ENCODE measurements at places on chromosomes 2 and 18.
A peak's percentile ranks its signal among the peaks of the same experiment; 100 is the strongest.

- H3K4me1 ChIP-seq: peaks cover 13% of the 10 kb centered on the region
- H3K36me3 ChIP-seq: no peaks in the 10 kb centered on the region
- H3K27ac ChIP-seq: no peak overlapping the region
- no peak overlapping the region for H3K4me3 ChIP-seq
Measured at GRCh38 chr2:20141806-20142205, 83.1 kb downstream of the SDC1 start.

- H3K27ac ChIP-seq: no peak overlapping the region
- H3K27me3 ChIP-seq: peaks cover 12% of the 10 kb centered on the region
- no peak overlapping the region for H3K4me3 ChIP-seq
- peaks cover 15% of the 10 kb centered on the region for H3K36me3 ChIP-seq
- peak; percentile 58 for DNase-seq
Measured at GRCh38 chr2:24021122-24021998, 11.5 kb downstream of the MFSD2B start.

DNA sequence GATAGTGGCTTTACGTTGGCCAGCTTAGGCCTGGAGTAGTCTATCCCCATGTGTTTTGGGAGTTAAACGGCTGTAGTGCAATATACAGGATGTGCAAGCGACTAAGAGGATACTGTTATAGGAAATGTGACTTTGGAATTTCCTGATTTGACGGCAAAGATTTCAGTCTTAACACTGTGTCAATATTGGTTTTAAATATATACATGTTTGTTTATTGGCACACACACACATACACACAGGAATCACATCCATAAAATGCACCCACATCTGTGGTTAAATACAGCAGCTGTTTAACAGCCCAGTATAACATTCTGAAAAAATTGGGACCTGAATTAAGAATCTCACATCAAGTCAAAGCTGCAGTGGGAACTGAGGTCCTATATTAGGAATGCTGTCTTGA, 347.1 kb downstream of the TXNL1 start:
- DNase-seq: no peak
- peaks cover 24% of the 10 kb centered on the region for H3K4me1 ChIP-seq
- H3K36me3 ChIP-seq: no peaks in the 10 kb centered on the region
- H3K27me3 ChIP-seq: no peaks in the 10 kb centered on the region

DNA sequence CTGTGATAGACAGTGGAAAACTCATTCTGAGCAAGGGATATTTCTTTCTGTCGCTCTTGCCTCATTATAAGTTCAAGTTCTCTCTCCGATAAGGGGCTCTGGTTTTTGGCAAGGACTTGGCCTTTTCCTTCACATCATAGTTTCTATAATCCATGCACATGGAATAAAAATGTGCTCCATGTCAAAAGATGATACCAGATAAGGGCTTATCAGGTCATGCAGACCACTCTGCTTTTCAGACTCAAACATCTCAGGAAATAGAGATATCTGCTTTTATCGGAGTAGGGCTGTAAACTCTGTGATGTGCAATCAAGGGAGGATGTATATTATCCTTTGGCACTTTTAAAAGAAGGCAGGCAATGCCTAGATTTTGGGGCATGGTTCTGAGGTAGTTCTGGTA, 45.0 kb upstream of the DARS1 start:
- H3K4me3 ChIP-seq: no peak overlapping the region
- H3K27me3 ChIP-seq: peaks cover 8% of the 10 kb centered on the region
- H3K36me3 ChIP-seq: no peaks in the 10 kb centered on the region
- peaks cover 50% of the 10 kb centered on the region for H3K4me1 ChIP-seq

DNA sequence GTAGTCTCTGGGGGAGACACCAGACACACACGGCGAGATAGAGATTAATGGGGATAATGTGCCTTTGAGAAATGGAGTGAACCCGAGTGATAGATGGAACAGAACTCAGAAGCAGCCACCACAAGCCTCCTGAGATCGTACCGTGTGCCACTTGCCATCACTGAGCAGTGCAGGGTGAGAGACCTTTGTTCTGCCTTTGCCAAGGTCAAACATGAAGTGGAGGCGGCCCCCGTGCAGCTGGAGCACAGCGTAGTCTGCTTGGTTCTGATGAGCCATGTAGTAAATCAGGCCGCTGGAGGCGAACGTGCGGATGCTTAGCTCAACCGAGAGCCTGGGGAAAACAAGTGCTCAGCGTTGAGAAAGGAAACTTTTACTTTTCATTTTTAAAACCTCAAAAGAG, 167.0 kb downstream of the LAMA1 start:
- no peak overlapping the region for H3K27ac ChIP-seq
- peaks cover 13% of the 10 kb centered on the region for H3K27me3 ChIP-seq
- peaks cover 8% of the 10 kb centered on the region for H3K36me3 ChIP-seq

DNA sequence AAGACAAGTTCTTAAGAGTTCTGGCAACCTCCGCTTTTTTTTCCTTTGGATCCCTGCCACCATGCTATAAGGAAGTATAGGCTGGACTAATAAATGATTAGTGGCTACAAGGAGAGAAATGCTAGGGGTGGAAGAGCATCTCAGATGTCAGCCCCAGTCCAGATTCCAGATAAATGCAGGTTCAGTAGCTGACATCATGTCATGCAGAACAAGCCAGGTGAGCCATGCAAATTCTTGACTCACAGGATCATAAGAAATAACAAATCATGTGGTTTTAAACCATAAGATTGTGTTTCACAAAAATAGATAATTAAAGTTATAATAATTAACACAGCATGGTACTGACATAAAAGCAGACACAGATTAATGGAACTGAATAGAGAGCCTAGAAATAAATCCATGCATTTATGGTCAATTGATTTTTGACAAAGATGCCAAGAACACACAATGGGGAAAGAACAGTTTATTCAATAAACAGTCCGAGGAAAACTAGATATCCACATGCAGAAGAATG, 152.9 kb upstream of the SESTD1 start:
- H3K27ac ChIP-seq: no peak overlapping the region
- H3K4me3 ChIP-seq: no peak overlapping the region
- DNase-seq: no peak
- peaks cover 2% of the 10 kb centered on the region for H3K27me3 ChIP-seq
- H3K4me1 ChIP-seq: no peaks in the 10 kb centered on the region
- no peaks in the 10 kb centered on the region for H3K36me3 ChIP-seq

DNA sequence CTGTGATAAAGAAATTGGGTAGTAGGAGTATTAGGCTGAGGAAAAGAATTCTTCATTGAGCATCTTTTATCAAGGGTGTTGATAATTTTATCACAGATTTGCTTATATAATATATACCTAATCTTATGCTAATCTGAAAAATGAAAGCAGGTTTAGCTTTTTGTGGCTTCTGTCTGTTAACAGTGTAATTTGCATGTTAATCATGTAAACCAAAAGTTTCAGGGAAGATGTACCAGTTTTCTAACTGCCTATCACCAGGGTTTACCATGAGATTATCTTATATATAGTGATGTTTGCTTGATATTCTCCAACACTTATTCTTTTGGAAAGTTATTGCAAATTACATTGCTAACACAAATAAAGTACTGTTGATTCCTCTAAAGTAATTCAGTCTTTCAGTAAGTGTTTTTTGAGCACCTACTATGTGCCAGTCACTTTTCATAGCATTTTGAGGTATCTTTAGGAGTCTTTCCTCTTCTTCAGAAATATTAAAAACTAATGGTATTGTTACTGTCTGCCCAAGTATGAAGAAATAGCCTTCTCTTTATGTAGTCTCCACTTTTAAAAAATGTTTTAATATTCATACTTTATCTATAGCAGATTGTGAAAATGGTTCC, 41.6 kb downstream of the GCC2 start:
- no peak overlapping the region for H3K4me3 ChIP-seq
- no peak for DNase-seq
- no peaks in the 10 kb centered on the region for H3K4me1 ChIP-seq
- H3K36me3 ChIP-seq: peaks cover 16% of the 10 kb centered on the region
- no peak overlapping the region for H3K27ac ChIP-seq

DNA sequence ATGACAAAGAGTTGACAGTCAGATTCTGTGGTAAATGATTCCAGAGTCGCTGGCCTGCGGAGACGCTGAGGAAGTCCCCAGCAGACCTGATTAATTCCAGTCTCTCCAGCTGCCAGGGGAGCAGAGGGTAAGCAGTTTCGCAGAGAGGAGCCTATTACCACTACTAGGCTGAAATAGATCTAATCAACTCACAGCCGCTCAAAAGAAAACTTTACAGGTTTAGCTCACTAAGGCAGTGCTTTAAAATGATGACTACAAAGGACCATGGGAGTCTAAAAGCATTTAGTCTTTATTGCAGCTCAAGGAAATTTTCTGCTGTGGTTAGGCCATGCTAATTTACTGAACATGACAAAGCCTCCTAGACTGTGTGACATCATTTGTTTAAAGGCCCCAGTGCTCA, 445.6 kb upstream of the POU3F3 start:
- H3K4me1 ChIP-seq: peaks cover 7% of the 10 kb centered on the region
- no peaks in the 10 kb centered on the region for H3K27me3 ChIP-seq
- no peaks in the 10 kb centered on the region for H3K36me3 ChIP-seq
- no peak overlapping the region for H3K4me3 ChIP-seq
- H3K27ac ChIP-seq: no peak overlapping the region

- peaks cover 32% of the 10 kb centered on the region for H3K4me1 ChIP-seq
- no peak for DNase-seq
- H3K27me3 ChIP-seq: peaks cover 3% of the 10 kb centered on the region
Measured at GRCh38 chr18:44715842-44716241, 35.2 kb downstream of the SETBP1 start.

- H3K27me3 ChIP-seq: no peaks in the 10 kb centered on the region
- no peak overlapping the region for H3K4me3 ChIP-seq
- no peak overlapping the region for H3K27ac ChIP-seq
- no peak for DNase-seq
- H3K36me3 ChIP-seq: no peaks in the 10 kb centered on the region
- no peaks in the 10 kb centered on the region for H3K4me1 ChIP-seq
Measured at GRCh38 chr18:73144030-73144429, 276.2 kb upstream of the NETO1 start.
